ENCODE measurements at places on chromosomes 2 and 18.

- no peak for DNase-seq
These were observed 496.4 kb downstream of the TXNL1 start for GRCh38 chr18:56142001-56142400.

DNA sequence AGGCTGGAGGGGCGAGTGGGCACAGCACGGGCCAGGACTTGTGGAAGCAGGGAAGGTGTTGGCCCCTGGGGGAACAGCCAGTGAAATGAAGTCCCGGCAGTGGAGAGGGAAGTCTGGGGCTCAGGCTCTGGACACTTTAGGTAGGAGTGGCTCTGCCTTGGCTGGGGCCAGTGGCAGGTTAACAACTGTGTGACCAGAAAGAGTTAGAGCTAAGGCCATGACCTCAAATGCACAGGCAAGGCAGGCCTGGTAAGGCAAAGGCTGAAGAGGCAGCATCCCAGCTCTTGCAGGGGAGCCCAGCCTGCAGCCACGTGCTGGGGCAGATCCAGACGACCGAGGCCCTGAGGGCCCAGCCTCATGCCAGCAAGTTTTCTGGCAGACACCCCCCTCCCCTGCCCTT, 21.5 kb downstream of the PCARE start:
- no peak for DNase-seq

DNA sequence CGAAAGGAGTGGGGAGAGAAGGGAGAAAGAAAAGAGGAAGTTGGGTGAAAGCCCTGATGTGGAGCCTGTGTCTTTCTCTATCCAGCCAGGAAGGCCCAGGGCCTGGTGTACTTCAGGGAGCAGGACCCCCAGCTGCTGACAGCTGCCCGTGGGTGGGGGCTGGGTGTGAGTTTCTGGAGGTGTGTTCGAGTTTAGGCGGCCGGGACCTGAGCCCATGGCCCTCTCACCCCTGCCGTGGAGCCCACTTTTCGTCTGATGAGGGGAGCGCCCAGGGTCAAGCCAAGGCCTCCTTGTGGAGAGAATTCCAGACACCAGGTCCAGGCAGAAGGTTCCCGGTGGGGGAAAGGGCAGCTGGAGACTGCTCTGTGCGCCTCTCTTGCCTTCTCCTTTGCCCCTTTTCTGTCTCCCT, 2.2 kb downstream of the SIX3 start:
- no peak for DNase-seq

GRCh38 chr2:17995593-17995992, 117.1 kb downstream of the KCNS3 start:
- DNase-seq = no peak

GRCh38 chr2:80496775-80497174, 192.2 kb upstream of the LRRTM1 start:
- no peak for DNase-seq

GRCh38 chr2:1639086-1639858, 105.0 kb downstream of the PXDN start:
- DNase-seq = no peak
